ENCODE measurements at places on chromosomes 13 and 19.

DNA sequence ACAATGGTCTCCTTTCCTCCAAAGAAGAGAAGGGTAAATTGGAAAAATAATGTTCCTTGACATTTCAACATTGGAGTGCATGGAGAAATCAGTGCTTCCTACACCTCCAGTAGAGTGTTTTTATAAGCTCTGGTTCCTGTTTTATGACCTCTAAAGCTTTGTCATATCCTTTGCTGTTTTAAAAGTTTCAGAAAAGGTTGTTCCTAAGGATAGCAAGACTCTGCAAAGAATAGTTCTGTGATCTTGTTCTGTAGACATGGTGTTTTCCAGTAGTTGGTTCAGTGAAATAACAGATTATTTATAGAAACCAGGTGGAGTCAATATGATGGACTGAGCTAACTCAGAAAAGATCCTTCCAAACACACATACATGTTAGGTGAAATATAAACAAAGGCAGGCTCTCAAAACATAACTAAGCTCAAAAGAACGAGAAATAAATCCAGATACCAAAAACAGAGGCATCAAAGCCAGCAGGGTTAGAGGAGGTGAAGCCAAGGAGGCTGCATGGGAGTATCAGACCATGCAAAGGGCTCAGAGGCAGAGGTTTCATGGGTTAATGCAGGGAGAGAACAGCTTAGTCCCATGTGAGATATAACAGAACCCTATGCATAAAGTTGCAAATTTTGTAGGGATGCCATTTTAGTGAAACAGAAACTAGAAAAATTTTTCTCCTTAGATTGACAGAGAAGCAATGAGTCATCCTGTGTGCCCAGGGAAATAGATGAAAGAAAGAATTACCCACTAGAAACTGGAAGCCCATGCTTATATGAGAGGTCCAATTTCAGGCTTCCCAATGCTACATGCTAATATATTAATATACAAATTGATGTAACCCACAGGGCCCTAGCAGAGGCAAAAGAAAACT, 44.3 kb downstream of the SHISA2 start:
- DNase-seq = no peak

DNA sequence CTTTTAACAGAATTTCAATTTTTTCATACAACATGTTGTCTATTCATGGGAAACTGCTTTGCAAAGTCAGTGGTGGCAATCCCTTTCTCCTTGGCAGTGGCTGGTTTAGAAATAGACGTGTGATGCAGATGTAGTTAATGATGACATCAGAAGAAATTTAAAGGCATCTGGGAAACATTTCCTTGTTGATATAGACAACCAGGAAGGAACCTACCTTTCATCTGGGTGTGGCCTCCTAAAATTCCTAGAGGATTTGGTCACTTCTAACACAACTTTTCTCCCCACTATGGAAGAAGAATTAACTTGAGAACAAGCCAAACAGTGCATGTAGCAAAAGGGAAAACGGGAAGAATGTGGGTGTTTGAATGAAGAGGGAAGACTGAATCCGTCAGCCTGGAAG, 102.8 kb downstream of the EFNB2 start:
- DNase-seq = no peak

GRCh38 chr13:45940061-45940460, 88.5 kb upstream of the SIAH3 start:
- no peak for DNase-seq

DNA sequence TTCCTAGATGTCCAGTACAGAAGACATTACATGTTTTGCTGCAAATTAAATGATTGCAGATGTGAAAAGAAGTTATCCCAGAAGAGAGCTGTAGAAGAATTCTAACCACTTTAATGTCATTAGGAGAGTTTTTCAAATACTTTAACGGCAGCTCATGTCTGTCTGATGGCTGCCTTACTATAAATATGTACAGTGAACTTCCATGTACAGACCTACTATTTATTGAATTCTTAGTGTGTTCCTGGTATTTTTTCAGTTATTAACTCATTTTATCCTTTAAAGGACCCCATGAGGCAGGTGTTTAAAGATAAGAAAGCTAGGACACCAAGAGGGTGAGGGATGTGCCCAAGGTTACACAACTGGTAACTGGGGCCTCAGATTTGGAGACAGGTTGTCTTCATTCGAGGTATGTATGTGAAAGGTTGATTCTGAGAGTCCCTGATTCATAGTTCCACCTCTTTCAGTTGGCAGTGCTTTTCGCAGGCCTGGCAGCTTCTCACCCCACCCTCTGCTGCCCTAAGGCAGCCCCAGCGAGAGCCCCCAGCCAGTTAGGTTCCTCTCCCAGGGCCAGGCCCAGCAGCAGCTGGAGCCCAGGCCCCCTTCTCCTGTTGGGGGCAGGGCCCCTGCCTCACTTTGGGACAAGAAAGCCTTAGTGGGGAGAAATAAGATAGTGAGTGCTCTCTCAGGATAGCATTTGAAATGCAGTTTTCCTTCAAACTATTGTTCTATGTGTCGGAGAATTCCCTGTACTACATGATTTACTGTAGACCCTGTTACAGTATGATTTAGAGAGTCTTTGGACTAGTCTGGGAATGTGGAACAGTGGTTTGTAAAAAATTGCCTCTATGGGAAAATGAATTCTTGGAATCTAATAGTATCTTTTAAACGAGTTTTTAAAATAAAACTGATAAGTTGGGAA, 67.7 kb upstream of the TEX29 start:
- DNase-seq = no peak

- DNase-seq = no peak
Observed at GRCh38 chr13:101556676-101557123, 104.2 kb downstream of the ITGBL1 start.

- no peak for DNase-seq
Observed at GRCh38 chr19:55675661-55676354, 782 bp downstream of the EPN1 start.

- DNase-seq = no peak
Observed at GRCh38 chr19:16206637-16207036, 8.9 kb downstream of the AP1M1 start.

- no peak for DNase-seq
Observed at GRCh38 chr13:42394361-42394708, 122.4 kb downstream of the AKAP11 start.

- no peak for DNase-seq
Observed at GRCh38 chr19:47714339-47714738, 1.1 kb downstream of the EHD2 start.

GRCh38 chr19:52785506-52785905, 1.1 kb downstream of the ZNF600 start:
- no peak for DNase-seq

- no peak for DNase-seq
Observed at GRCh38 chr19:33393286-33394005, 19.9 kb downstream of the CEBPG start.

DNA sequence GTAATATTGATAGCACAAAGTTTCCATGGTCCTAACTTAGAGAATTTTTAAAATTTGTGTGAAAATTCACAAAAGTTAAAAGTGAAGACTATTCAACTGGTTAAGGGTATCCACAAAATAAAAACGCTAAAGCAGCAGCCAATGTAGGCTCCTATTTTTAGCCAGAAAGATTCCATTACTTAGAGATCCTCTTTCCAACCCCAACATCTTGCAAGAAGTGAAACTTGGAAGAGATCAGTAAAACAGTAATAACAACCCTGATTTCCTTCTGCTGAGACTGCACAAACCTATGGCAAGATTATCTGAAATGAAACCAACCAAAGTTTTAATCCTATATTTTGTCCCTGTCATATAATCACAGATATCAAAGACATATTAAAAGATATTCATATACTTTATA, 8.5 kb downstream of the TBC1D4 start:
- no peak for DNase-seq

- no peak for DNase-seq
Observed at GRCh38 chr19:38204728-38205127, 19.3 kb downstream of the DPF1 start.

DNA sequence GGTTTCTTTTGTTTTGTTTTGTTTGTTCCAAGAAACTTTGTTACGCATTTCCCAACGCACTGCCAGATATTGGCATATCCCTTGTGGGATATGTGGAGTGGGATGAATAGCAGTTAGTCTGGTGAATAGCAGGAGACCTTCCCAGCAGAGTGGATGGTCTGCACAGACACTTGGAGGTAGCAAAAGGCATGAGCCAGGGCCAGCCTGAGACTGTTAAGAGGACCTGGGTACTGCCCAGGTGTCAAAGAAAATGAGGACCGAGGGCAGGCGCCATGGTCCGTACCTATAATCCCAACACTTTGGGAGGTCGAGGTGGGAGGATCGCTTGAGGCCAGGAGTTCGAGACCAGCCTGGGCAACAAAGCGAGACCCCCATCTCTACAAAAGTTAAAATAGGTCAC, 13.5 kb upstream of the PDCD5 start:
- DNase-seq = no peak

DNA sequence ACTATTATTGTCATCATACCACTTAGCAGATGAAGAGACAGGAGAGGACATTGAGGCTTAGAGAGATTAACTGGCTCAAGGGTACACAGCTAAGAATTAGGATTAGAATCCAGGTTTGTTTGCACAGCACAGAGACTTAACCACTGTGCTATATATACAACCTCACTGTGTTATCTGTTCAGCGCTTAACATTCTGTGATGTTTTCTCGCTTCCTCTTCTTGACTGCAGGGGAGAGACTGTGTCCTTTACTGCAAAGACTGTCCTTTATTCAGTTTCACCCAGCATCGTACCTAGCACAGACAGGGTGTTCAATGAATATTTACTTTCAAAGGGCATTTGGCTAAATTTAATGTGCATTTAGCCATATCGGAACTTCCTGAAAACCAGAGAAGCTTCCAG, 54.9 kb upstream of the PCDH8 start:
- no peak for DNase-seq

GRCh38 chr19:30023330-30023729, 81.3 kb downstream of the URI1 start:
- no peak for DNase-seq

DNA sequence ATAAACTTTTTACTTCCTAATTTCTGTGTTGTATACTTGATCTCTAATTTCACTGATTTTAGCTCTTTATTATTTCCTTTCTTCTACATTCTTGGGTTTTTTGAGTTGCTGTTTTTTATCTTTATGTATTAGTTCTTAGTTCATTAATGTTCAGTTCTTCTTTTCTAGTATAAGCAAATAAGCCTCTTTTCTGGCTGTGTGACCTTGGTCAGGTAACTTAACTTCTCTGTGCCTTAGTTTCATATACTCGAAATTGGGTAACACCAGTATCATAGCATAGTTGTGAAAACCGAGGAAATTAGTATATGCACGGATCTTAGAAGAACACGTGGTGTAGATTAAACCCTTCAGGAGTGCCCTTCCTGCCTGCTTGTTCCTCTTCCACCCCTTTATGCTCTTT, 130.2 kb upstream of the C1QTNF9B start:
- no peak for DNase-seq

GRCh38 chr19:53971673-53972072, 8.9 kb downstream of the CACNG8 start:
- DNase-seq = no peak

DNA sequence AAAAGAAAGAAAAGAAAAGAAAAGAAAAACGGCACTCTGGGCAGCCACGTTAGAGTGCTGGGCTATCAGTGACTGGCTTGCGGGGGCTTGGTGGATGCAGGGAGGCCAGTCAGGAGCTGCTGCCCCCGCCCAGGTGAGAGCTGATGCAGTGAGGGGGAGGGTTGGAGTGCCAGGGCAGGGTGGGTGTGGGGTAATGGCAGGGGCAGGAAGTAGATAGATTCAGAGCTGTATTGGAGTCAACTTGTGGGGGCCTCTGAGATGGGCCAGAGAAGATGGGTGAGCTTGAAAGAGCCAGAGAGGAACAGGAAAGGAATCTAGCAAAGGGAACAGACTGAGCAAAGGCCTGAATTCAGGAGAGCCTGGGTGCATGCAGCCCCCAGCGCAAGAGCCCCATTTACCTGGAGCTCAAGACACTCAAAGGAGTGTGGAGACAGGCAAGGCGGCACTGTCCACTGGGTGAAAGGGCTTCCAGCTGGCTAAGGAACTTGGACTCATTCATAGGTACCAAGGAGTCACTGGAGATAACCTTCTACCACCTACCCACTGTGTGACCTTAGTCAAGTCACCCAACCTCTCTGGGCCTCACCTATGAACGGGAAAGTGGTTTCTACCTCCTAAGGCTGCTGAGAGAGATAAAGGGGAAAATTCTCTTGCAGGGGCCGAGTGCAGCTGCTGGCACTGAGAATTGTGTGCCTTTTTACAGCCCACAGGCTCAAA, 20.2 kb downstream of the VSTM2B start:
- no peak for DNase-seq

DNA sequence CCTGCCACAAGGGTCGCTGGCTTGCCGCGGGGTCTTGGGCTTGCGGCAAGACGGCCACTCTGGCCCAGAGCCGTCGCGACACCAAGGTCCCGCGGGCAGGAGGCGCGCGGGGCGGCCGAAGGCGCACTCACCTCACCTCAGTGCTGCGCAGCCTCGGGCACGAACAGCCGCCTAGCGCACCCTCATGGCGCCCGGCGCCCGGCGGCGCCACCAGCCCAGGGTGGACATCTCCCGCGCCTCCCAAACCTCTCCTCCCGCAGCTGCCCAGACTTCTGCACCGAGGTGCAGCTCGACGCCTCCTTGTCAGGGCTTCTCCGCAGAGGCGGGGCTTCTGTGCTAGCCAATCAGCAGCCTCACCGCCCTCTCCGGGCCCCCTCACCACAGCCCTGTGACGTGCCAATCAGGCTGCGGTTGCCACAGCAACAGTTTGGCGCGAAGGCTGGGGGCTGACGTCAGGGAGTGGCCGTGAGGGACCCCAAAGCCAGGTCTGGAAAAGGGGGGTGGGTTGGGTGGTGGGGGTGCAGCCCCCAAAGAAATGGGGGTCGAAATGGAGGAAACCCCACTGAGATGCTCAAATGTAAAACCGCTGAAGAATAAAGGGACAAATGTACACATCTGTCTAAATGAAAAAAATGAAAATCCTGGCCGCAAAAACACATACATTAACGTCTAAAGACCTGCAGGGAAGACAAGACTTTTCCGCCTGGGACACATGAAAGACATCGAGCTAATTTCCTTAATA, at the start of the genes PEG3 and ZIM2:
Gene PEG3 (minus strand): TSS at position 276 of the 742 bp plus-strand sequence. CDS start 16,071 bp downstream, outside the sequence.
Gene ZIM2 (minus strand): TSS at position 276 of the 742 bp plus-strand sequence. CDS start 16,449 bp downstream, outside the sequence.
- no peak for DNase-seq

DNA sequence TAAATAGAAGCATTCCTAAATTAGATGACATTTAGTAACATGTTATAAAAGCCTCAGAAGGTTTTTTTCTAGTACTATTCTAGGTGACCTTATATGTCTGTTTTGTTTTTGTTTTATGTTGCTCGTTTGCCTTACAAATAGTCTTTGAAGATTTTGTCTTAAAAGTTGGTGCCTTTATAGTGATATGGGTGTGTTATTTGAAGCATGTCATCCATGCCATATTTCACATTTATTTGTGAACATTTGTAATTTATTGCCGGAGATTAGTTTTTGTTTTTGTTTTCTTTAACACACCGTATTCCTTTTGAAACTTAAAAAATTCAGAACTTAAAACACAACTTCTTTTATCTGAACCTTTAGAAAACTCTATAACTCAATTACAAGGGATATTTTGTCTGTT, 422.8 kb upstream of the PCDH9 start:
- DNase-seq = no peak

DNA sequence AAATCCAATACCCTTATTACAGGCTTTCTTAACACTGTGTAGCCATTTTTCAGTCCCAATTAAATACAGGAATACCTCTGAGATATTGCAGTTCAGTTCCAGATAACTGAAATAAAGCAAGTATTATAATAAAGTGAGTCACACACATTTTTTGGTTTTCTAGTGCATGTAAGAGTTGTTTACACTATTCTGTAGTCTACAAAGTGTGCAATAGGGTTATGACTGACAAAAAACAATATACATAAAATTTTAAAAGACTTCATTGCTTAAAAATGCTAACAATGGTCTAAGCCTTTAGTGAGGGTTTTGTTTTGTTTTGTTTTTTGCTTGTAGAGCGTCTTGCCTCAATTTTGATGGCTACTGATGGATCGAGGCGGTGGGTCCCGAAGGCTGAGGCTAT, 434.4 kb upstream of the NBEA start:
- no peak for DNase-seq
